ENCODE measurements at places on chromosomes 2 and 18.

DNA sequence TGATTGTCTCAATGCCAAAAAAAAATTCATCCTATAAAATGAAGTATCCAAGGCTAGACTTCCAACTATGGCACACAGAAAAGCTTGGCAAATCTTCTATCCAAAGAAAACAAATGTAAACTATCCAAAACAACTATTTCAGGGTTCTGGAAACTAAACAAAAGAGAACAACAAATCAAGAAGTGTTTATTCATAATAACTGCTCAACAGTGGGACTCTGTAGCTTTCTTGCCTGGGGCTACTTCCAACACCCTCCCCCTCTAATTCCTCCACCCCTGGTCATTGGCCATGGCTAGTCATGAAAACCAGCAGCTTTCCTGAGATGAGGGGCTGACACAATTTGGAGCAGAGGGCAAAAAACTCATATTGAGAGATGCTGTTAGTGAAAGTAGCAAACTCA, 107.0 kb downstream of the EXOC6B start:
- no peak for DNase-seq

DNA sequence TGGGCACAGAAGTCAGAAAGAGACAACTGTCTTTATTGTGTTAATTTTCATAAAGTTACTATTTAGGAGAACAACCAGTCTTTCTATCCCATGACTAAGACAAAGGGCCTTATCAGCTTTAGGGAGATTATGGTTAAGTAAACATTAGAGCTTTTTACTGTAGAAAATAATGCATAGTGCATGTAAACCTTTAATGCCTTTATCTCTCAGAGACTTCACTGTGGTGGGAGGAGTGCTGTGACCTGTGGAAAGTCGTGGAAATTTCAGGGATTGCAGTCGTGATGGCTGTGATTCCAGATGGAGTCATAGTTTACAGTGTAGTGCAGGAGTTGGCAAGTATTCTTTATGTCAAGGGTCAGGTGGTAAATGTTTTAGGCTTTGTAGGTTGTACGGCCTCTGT, 15.8 kb downstream of the ZNF236 start:
- no peak for DNase-seq

DNA sequence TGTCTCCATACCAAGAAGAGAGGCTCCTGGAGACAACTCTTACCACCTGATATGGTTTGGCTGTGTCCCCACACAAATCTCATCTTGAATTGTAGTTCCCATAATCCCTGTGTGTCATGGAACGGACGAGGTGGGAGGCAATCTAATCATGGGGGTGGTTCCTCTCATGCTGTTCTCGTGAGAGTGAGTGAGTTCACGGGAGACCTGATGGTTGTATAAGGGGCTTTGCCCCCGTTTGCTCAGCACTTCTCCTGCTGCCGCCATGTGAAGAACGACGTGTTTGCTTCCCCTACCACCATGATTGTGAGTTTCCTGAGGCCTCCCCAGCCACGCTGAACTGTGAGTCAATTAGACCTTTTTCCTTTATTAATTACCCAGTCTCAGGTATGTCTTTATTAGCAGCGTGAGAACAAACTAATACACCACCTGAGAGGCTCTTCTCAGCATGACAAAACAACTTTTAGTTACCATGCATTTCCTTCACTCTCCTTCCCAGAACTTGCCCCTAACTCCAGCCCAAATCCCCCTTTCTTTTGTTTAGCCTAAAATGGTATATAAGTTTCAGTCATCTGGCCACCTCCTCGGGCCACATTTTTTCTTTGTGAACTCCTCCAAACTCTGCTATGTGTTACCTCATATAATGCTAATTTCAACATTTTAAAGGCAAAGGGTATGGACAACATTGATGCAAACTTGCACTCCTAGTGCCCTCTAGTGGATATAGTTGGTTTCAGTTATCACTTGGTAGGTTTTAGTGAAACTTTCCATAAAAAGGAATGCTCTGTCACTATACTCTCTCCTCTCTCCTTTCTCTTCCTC, 58.6 kb upstream of the SLC25A52 start:
- no peak for DNase-seq

GRCh38 chr2:217433522-217433921, 569.3 kb downstream of the TNS1 start:
- DNase-seq = no peak

- no peak for DNase-seq
These were observed 98.7 kb downstream of the UBR3 start for GRCh38 chr2:169925968-169926367.

DNA sequence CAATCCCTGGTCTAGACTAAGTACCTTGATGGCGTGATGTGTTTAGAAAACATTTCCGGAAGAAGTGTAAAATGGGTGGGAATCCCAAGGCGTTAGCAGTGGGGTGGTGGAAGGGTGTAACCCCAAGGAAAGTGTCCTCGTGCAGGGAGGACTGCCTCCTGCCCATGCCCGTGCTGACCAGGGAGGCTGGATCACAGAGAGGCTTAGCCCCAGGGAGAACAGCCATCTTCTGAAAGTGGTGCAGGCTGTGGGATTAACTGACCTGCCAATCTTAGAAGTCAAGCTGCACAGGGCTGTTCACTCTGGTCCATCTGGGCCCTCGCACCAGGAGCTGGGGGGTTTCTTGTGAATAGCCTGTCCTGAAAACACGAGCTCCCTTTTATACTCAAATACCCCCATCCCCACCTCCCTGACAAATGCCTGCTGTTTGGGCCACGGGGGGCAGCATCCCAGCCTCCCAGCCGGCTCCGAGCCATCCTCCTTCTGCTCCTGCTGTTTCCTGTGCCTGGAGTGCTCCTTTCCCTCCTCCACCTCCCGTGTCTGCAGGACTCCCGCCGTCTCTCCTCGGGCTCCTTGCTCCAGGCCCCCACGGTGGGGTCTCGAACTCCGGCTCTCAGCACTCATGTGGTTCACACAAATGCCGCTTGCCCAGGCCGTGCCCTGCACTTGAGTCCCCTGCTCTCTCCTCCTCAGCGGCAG, 52.1 kb upstream of the PXDN start:
- no peak for DNase-seq

GRCh38 chr18:36096955-36097354, 29.6 kb upstream of the RPRD1A start:
- DNase-seq = no peak

- DNase-seq = no peak
These were observed 296.7 kb upstream of the ATP5MC3 start for GRCh38 chr2:175478096-175478768.

DNA sequence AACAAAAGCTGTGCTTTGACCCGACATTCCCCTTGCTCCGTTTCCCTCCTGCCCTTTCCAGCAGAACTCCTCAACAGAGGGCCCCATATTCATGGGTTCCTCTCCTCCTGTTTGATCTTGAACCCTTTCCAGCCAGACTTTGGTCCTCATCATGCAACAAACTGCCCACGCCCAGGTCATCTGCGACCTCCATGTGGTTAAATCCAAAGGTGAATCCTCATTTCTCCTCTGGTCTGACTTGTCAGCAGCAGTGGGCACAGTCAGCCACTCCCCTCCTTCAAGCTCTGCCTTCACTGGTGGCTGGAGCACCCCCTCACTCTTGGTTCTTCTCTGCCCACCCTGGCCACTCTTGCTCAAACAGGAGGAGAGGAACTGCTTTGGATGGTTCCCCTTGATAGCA, 2.7 kb downstream of the HS1BP3 start:
- DNase-seq = no peak

DNA sequence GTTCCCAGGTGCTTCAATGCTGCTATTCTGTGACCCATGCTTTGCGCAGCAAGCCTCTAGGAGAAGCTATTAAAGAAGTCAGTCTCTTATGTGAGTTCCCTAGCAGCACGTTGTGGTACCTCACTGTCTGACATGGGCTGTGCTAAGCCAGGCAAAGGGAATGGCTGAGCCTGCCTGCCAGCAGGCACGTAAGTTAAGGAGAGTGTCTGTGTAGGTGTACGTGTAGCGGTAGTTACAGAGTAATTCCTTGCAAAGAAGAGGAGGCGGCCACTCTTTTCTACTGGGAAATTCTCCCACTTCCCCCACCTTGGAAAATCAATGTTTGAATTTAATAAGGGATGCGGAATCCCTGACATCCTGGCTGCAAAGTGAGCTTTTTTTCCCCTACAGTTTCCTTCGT, 123.5 kb upstream of the LYPD1 start:
- no peak for DNase-seq

GRCh38 chr18:77203071-77203470, 46.6 kb upstream of the GALR1 start:
- no peak for DNase-seq

DNA sequence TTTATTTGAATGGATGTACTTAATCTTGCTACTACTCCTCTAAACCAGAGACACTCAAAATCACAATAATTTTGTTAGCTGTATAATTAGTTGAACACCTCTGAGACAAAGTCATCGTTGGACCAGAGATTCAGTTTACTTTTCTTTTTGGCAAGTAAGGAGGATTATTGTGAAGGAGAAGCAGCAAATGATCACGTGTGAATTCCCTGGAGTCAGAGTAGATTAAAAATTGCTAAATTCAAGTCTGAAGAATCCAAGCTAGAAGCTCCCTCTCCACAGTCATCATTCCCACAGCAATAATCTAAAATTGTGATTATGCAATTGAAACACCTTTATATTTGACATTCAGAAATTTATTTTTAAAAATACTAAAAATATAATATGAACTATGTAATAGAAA, 484.4 kb downstream of the CMPK2 start:
- DNase-seq = no peak

DNA sequence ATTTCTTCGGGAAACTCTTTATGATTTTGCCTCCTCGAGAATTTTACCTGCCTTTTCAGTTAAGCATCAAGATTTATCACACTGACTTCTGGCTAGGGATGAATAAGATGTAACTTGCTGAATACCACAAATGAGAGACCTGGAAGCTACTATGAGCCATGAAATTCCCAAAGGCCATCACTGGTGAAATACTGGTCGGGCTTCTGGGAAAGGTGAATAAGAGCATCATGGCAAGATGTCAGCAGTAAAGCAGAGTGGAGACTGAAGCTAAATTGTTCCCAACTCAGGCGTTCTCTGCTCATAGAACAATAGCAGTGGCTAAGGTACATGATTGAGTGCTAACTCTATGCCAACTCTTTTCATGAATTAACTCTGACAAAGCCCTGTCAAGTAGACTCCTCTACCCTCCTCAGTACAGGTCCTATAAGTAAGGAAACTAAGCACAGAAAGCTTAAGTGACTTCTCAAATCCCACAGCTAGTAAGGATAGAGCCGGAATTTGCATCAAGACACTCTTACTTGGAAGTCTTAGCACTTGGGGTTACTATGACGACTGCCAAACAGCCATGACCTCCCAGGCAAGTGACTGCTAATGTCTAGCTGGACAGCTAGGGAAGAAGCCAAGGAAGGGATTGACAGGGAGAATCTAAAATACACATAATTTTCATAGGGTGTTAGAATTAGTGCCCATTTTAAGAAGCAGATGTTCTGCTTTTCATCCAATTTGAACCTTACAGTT, 22.7 kb upstream of the DSC3 start:
- DNase-seq = no peak

- no peak for DNase-seq
These were observed 15.5 kb downstream of the MAP3K20 start for GRCh38 chr2:173090973-173091660.

GRCh38 chr2:113000436-113000835, 4.8 kb upstream of the IL36A start:
- DNase-seq = no peak

DNA sequence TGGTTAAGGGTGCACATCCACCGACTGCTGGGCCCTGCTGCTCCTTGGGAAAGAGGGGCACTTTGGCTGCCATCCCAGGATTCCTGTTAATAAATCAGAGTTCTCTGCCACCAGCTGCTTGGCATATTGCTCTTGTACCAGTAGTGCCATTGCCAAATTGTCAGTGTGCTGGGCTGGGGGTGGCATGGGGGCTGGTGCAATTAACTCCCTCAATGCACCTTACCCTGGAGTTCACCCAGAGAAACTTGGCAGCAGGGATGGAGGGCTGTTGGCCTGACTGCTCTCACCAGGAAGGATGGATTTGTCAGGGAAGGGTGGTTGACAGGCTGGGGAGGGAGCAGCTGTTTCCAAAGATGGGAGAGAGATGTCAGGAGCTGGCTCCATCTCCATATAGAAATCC, 94.6 kb upstream of the SKOR2 start:
- no peak for DNase-seq

- no peak for DNase-seq
These were observed 62.8 kb upstream of the DTNA start for GRCh38 chr18:34647251-34647650.

DNA sequence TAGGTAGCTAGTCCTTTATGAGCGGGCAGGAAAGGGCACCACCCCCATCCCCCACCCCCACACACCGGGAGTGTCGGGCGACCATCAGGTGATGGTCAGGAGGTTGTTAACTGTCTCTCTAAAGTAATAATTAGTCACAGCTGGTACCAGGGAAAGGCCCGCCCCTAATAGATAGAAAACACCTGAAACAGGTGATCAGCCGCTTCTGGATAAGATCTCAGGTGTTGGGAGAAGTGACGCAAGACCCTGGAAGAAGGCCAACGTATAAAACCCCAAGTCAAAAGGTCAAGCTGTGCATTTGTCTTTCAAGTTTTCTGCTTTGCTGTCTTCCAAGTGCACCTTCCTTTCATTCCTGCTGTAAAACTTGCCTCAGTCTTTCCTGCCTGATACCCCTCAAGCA, 59.6 kb upstream of the LINC00305 start:
- DNase-seq = no peak

DNA sequence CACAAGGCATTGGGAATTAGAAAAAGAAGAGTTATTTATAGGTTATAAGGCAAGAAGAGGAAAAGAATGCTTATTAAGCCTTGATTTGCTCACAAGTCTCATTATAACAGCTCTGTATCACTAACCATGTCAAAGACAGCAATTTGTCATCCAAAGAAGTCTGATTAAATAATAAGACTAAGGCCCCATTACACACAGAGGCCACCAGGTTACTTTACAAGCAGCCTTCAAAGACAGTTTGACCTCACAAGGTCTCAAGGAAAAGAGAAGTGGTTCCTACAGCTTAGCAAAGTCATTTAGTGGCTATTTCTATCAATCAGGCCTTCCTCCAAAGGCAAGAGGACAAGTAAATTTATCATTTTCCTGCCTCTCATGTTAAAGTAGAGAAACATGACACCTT, 188.5 kb downstream of the MBD2 start:
- DNase-seq = no peak

GRCh38 chr2:182166406-182166805, 180.8 kb downstream of the PPP1R1C start:
- DNase-seq = no peak

GRCh38 chr2:170488807-170489206, 226.3 kb upstream of the SP5 start:
- DNase-seq = no peak

- no peak for DNase-seq
These were observed 319.8 kb upstream of the NCKAP5 start for GRCh38 chr2:133888107-133888506.

- no peak for DNase-seq
These were observed 488.2 kb downstream of the PARD3B start for GRCh38 chr2:205033431-205033830.

GRCh38 chr2:134039912-134040581, 213.8 kb upstream of the MGAT5 start:
- DNase-seq = no peak

- no peak for DNase-seq
These were observed 2.1 kb downstream of the FZD5 start for GRCh38 chr2:207767461-207768167.

All from stimulated activated CD8-positive, alpha-beta memory T cell treated with anti-CD3 and anti-CD28 coated beads, Interleukin-15, amount 100 ng/mL, for 48 hours (primary cell).